NCI-H1417 treated with DMSO at 0.1 percent for 48 hours (cell line): ENCODE measurements at places on chromosomes 11 and 22.

GRCh38 chr11:117303646-117304315, 12.3 kb downstream of the BACE1 start:
- no peak for DNase-seq

GRCh38 chr11:79466411-79466810, 25.6 kb upstream of the TENM4 start:
- no peak for DNase-seq

DNA sequence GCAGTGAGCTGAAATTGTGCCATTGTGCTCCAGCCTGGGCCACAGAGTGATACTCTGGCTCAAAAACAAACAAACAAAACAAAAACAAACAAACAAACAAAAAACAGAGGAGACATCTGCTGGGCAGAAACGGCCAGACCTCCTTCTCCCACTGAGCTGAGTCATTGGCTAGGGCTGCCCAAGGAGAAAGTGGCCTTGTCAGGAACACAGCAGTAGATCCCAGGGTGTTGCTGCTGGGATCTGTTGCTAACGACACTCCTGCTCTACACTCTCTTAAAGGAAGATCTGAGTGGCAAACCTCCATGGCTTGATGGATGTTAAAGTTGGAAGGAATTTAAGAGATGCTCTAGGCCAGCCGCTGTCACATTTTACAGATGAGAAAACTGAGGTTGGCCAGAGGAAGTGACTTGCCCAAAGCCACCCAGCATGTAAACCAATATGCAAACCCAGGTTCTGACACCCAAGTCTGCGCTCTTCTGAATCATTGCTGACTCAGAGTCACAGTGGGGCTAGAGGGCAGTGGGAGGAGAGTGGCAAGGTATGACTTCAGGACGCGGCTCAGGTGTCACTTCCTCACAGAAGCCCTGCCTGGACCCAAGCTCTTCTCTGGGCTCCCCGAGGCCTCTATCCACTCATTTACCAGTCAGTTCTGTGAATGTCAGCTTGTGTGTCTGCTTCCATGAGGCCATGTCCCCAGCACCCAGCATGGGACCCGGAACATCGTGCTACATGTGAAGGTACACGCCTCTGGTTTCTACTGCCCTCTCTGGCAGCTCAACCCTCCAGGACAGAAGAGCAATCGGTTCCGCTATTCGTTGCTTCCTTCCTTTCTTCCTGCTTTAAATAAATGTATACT, 11.3 kb upstream of the GDPD5 start:
- no peak for DNase-seq

DNA sequence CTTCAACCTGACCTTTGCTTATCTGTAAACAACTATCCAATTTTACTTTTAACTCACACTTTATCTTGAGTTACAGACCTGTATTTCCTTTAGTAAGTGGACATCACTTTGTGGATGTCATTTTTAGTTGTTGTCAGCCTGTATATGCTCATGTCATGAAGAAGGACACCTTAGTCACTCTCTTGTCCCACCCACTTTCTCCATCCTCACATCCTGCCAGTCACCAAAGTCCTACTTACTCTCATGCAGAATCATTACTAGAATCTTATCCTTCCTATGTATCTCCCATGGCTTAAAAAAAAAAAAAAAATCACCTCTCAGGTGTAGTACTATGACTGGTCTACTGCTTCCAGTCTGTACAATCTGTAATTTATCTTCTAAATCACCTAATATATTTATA, 43.3 kb downstream of the SESN3 start:
- no peak for DNase-seq

DNA sequence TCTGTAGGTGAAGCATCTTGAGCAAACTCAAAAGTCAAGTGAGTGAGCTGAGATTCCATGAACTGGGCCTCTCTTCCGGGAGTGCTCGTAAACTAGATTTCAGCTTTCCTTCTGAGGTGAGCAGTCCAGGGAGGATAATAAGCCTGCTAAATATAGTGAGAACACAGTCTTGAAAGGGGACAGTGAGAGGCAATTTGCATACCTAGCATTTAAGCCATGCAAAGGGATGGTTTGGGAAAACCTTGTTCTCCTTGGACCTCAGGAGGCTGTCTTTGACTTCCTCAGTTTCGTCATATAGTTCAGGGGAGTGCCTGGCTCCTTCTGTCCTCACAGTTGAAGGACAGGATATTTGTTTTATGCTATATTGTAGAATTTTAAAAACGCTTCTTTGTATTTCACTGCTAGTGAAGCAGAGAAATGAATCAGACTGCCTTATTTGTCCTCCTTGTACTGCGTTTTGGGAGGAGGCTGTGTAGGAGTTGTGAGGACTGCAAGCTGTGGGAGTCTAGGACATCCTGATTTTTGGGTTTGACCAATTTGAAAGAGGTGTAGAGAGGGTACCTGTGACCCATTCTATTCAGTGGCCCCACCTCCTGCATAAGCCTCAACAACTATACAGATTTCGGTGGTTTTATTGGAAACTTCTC, 11.0 kb upstream of the SORL1-AS1 start:
- DNase-seq, result no peak

- DNase-seq, result no peak
Observed at GRCh38 chr11:72081821-72082453, 1.3 kb downstream of the LRRC51 start.

- DNase-seq, result no peak
Observed at GRCh38 chr11:103988595-103988969, 47.9 kb upstream of the DDI1 start.

DNA sequence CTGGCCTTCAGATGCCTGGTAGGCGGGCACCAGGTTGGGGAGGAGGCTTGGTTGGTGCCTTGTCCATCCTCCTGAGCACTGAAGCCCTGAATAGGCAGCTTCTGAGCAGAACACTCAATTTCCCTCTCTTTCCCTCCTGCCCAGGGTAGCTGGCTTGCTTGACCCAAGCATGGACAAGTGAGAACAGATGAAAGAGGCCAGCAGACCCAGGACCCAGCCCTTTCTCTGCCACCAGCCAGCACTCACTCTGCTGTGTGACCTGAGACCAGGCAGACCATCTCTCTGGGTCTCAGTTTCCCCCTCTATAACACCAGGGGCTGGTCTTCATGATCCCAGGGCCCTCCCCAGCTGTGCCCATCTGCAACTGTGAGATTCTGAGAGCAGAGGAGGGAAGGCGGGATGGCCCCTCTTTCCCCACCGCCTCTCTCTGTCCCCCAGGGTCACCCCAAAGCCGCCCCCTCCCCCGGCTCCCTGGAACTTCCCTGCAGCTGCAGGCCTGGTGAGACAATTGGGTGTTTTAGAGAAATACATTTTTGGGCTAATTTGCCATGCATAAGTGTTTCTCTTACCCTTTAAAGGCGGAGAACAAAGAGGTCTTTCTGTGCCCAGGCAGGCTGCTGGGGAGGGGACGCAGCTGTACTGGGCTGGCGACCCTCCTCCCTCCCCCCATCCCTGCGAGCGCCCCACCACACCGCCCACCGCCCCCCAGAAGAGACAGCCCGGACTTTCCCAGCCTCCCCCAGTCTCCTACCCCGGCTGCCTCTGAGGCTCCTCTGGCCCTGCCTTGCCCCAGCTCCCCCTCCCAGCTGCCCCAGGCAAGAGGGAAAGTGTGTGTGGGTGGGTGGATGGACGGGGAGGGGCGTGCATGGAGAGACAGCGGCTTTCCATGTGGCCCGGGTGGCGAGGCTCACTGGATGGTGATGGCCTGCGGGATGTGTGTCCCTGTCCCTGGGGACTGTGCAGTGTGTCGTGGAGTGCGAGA, 30.8 kb upstream of the PICK1 start:
- no peak for DNase-seq

DNA sequence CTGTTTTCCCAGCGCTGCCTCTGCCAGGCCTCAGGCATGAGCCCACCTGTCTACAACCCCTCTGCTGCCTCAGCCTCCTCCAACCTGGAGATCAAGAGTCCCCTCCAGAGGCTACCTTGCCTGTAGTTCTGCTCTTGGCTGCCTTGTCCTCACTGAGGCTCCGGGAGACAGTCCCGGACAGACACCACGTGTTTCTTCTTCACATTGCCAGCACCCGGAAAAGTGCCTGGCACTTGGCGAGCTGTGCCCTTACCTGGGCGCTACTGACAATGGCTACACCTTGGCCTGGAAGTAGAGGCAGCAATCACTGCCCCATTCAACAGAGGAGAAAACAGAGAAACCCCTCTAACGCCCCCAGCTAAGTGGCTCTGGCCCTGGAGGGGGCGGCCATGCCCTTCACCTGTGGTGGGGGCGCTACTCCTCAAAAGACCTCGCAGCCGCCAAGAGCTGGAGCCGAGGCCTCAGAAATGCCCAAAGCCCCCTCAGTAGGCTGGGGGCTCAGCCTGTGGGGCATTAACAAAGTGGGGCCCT, 3.0 kb upstream of the NAP1L4 start:
- no peak for DNase-seq
